ENCODE measurements at places on chromosomes 11 and 22.

DNA sequence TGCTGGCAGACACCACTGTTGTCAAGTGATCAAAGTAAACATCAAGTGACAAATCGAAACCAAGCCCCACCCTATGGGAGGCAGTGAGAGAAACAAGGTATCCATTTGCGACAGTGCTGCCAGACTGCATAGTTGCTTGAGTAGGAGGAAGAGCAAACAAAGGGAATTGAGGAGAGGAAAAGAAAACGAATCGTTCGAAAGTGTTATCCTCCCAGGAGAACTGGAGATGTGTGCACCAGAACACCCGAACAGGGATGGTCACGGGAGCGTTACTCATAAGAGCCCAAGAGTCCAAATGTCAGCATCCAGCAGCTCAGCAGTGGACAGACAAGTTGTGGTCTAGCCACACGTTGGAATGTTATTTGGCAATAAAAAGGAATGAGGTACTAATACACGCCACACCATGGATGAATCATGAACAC is 58.4 kb upstream of the NUP50 start:
- DNase-seq: no peak

GRCh38 chr22:22944268-22944985 is 56.8 kb downstream of the IGLL5 start:
- DNase-seq: no peak

DNA sequence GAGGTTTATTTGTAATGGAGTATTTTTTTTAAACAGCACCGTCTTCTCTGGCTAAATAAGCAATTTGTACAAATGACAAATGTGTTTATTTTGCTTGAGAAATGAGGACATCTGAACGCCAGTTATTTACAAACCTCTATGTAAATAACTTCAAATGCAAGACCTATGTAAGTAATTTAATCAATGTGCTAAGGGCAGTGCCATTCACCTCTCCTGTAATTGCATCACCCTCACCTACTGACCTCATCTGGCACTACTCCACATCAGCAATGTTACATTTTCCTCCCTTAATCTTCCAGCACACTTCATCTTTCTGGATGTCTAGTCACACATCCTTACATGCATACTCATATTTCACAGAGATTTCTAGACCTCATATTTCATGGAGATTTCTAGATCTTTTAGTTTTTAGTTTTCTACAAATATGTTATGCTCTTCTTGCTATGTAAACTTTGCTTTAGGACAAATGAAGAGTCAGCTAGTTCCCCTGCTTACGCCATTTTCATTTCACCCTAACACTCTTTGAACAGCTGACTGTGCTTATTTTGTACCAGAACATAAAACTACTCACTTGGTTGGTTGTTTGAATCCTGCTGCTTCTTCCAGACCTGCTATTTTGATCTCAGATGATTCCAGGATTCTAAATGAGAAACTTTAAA is 238.6 kb downstream of the GRM5 start:
- DNase-seq: no peak

- DNase-seq: no peak
Measured at GRCh38 chr11:114265122-114265878, 30.9 kb upstream of the NNMT start.

GRCh38 chr11:8768625-8769333 is 86.2 kb downstream of the RPL27A start:
- no peak for DNase-seq

DNA sequence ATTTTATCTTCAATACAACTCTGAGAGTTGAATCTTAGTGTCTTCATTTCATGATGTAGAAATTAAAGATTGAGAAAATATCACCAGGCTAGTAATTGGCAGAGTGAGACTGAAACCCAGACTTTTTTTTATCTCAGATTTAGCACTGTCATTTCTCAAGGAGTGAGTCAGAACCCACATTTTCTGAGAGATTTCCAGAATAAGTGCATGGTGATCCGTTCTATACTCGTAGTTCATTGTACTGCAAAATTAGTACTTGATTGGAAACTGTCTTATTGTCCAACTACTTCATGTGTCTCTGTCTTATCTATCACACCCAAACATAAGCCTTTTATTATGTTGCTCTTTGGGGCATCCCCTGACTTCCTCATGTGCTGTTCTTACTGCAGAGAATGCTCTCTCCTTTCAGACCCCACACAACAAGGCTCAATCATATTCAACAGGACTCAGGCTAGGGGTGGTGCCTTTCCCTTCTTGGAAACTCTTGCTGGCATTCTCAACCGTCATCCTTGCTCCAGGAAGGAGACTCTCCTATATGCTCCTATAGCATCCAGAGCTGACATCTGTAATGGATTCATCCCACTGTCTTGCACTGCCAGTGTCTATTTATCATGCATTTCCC is 76.7 kb upstream of the BLID start:
- DNase-seq: no peak

DNA sequence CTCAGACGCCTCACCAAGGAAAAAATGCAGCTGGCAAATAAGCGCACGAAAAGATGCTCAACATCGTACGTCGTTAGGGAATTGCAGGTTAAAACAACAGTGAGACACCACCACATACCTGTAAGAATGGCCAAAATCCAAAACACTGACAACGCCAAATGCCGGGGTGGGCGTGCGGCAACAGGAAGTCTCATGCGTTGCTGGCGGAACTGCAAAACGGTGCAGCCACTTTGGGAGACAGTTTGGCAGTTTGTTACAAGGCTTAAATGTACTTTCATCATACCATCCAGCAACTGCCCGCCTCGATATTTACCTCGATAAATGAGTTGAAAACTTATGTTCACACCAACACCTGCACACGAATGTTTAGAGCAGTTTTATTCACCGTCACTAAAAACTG is 7.5 kb upstream of the CTSD start:
- DNase-seq: no peak

GRCh38 chr11:121714351-121714750 is 261.6 kb upstream of the SORL1-AS1 start:
- DNase-seq: no peak
